NCI-H2081 treated with DMSO at 0.1 percent for 48 hours (cell line): ENCODE measurements at places on chromosomes 1 and 21.

- DNase-seq = no peak
These were observed 36.8 kb downstream of the UBE2U start for GRCh38 chr1:64240206-64240605.

DNA sequence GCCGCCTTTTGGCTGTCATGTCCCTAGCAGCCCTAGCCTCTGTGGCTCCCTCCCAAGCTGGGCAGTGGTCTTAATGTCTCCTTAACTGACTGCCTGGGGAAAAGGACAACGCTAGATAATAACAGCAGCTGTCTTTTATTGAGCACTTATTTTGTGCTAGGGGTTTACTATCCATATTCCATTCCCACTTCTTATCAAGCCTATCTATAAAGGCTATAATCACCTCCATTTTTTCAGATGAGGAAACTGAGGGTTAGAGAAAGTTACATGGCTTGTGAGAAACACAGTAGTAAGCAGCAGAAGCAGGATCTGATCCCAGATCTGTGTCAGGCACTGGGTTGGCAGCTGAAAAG is 6.2 kb downstream of the SH3BGRL3 start:
- DNase-seq = no peak

- DNase-seq = no peak
These were observed 188.3 kb upstream of the PALMD start for GRCh38 chr1:99457381-99458165.

DNA sequence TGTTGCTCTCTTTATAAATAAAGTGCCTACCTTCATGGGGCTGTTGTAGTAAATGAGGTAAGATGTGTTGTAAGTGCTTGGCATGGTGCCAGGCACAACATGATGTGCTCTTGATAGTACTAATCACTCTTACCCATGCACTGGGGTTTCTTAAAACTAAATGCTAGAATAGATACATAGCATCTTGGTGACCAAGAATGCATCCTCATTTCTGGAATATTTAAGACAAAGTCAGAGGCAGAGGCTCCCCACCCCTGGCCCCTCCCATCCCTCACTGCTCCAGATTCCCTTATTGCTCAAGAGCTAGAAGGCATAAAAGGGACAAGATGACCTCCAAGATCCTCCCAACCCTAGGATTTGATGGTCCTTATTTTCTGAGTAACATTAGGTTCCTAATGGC is 61.3 kb downstream of the GLUL start:
- DNase-seq = no peak

DNA sequence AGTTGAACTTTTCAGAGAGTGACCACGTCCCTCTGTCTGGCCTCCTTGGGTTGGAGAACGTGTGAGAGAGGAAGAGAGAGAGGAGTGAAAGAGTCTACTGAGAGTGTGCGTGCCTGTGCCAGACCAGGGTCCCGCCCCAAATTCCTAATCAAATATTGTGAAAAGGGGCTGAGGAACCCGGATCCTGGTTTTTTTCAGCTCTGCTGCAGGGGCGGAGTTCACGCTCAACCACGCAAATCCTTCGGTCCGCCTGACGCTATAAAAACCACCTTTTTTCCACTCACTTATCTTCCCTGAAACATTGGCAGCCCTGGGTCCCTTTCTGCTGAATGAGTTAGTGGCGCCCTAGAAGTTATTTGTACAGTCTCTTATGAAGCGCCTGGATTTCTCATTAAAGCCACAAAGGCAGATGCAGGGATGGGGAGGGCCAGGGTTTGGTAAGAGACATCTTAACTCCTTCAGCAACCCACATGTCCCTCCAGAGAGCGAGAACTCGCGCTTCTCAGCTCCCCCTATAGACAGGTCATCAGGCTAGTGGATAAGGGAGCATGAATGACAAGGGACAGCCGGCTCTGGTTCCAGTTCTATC is at the start of gene FMOD:
Gene FMOD, minus strand, starts transcription at position 86 of the 589 bp plus-strand sequence. CDS start 2,852 bp downstream, outside the sequence.
- DNase-seq = no peak

- DNase-seq = no peak
These were observed 6.5 kb upstream of the CCDC27 start for GRCh38 chr1:3745590-3746381.

DNA sequence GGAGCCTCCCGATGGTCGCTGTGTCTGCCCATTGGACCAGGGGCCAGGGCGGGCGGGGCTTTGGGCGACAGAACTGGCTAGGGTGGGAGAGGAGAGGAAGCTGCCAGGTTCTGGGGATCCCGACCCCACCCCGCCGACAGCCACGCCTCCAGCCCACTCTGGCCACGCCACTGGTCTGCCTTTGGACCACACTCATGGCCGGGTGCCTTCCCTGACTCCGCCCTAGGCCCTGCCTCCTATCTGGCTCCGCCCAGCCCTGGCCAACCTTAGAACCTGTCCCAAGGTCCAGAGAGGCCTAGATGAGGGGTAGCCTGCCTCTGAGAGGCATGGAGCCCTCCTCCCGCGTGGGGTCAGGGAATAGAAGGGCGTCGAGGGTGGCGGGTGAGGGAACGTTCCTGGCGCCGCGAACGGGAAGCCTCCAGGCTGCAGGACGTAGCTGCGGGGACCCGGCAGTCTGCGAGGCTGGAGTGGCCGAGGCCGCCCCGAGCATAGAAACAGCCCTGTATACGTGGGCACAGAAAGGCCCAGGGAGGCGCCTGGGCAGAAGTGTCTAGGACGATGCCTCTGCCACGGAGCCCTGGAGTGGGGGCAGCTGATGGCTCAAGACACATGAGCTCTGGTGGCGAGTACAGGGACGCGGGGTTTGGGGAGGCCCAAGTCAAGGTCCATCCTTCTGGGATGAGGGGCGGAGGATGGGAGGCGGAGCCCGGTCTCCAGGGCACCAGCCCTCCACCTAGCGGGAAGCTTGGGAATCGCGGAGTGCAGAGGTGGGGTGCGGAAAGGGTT is 11.5 kb upstream of the COL16A1 start:
- no peak for DNase-seq

DNA sequence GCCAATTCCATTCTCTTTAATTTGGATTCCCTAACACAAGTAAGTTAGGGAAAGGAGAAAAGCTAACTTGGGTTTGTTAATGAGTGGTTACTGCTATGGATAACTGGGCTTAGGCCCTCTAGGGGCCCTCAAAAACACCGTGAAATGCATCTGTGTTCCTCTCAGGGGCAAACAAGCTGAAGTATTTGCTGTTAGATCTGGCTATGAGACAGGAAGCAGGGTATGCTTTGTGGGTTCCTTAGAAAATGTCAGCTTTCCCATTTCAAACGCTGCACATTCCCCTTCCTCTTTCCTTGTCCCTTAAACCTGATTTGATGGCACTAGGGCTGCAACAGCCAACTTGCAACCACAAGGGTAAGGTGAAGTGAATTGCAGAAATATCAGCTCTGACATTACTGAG is 5.7 kb upstream of the CAP1 start:
- no peak for DNase-seq

- no peak for DNase-seq
These were observed 6.7 kb downstream of the LDLRAP1 start for GRCh38 chr1:25550155-25550506.

DNA sequence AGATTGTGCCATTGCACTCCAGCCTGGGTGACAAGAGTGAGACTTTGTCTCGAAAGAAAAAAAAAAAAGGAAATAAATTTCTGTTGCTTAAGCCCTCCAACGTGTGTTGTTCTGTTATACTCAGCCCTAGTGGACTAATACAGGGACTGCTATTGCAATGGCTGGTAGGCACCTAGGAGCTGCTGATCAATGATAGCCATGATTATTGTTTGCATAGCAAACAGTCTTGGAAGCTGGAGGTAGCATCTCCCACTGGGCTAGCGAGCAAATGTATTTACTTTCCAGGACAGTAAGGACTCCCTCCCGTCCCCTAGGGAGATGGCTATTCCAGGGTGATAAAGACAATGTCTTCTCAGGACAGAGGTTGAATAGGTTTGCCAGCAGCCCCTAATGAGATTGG is 13.5 kb upstream of the TNFRSF8 start:
- DNase-seq = no peak

GRCh38 chr1:29876902-29877301 is 640.6 kb downstream of the PTPRU start:
- DNase-seq = no peak

DNA sequence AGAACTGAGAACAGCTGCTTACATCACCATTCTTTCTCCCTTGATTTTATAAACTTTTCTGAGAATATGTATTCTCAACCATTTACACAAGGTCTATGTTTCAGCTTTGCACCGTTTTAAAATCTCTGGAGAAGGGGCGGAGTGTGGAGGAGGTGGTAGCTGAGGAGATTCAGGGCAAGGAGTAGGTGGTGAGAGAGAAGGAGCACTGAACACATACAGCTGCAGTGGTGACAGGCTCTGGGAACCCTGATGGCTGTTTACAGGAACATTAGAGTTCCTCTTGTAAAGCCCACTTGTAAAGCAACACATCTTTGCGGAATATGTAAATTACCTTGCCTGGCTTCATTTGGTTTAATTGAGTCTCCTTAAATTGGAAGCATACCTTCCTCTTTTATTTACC is 89.7 kb downstream of the SMYD2 start:
- no peak for DNase-seq

DNA sequence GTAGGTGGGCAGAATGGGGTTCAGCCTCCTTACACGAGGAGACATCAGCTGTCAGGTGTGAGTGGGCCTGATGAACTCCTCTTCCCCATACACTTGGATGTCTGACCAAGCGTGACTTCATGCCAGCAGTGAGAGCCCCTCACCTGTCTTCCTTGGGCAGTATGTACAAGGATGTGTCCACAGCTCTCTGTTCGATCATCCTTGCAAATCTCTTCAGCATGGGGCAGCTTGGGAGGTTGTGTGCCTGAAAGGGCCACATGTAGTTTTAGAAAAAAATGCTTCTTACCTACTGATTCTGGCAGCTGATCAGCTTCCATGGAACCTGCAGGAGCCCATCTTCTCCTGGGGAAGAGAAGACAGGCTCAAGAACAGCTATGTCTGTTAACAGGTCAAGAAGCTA is 18.0 kb downstream of the ACP6 start:
- DNase-seq = no peak

GRCh38 chr1:154770897-154771594 is 99.0 kb downstream of the KCNN3 start:
- DNase-seq = no peak

DNA sequence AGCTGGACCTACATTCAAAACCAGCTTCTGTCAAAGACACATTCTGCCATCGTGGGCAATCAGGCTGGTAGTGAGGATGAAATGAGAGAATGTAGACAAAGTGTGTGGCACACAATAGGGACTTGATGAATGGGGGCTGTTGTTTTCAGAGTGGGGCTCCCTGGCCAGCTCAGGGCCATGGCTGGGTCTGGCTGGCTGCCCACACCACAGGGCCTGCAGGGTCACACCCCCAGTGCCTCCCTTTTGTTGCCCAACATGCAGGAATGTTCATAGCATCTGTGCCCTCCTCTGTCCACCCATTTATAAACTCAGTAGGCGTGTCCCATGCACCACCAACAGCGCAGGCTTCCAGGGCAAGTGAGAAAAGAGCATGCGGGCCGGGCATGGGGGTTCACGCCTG is 20.8 kb upstream of the ECE1 start:
- DNase-seq = no peak

DNA sequence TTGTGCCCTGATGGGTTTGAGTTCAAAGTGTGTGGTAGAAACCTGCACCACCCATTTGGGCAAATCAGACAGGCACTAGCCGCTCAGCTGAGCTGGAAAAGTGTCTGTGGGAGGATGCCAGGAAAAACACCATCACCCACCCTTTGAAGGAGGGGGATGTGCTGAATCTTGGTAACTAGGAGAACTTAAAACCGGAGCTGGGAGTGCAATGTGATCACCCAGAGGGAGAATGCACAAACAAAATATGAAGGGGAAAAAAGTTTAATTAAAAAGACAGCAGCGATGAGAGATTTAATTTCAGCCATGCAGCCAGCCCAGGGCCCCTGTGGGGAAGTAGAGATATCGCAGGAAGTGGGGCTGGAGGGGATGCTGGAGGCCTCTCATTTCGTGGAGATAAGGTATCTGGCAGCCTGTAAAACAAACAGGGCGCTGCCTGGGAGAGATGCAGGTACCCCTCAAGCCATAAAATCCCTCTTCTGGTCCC is 86.8 kb upstream of the BCAR3 start:
- DNase-seq = no peak

GRCh38 chr1:15522551-15522950 is 1.5 kb downstream of the CASP9 start:
- no peak for DNase-seq

GRCh38 chr1:53063744-53064515 is 1.9 kb downstream of the PODN start:
- DNase-seq = no peak

DNA sequence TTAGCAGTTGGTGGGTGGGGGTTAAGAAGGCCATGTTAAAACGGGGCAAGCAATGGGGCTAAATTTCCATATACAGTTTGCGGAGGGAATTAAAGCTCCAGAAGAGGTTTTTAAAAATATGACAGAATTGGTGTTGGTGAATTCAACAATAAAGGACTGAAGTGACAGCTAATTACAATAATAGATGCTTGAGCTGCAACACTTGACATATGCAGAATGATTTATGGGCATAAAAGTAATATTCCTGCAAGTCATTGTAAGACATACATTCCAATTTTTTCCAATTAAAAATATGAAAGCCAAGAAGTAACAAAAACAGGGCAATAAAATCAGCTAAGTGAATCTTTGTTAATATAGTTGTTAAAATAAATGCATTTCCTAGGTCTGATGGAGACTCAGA is 202.2 kb upstream of the MAP1LC3C start:
- DNase-seq = no peak

- DNase-seq = no peak
These were observed 48.1 kb upstream of the GOLT1A start for GRCh38 chr1:204261746-204262505.

DNA sequence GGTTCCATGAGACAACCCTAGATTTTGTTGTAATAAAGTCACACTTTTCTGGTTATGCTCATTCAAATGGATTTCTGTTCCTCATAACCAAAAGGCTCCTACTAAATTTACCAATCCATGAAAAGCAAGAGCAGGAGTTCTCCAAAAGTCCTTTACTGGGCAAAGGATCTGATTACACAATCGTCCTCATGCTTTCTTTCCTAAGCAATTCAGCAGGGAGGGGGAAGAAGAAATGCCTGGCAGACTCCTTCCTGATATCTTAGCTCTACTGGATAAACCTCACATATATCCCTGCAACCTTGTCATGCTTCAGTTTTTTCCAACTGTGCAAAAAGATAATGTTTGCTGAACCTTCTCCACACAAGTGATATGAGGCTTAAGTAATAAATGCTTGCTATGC is 67.6 kb upstream of the GUCA2B start:
- DNase-seq = no peak

DNA sequence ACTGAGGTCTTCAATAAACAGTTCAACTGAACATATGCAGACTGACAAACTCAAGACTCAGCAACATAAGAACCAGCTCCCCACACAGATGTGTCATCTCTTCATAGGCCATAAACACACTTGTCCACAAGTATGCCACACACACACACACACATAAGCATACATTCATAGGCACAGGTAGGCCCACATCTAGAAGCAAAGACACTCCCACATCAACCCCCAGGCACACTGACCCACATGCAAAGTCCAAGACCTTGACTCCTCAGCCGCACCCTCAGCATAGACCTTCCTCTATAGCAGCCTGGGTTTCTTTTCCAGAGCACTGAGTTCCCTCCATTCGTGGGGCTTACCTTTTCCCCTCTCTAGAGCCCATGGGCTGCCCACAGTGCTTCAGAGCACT is 1.4 kb downstream of the LAD1 start:
- no peak for DNase-seq

- no peak for DNase-seq
These were observed 96.6 kb downstream of the SEC16B start for GRCh38 chr1:177873238-177873637.
